ENCODE measurements at places on chromosomes 11 and 22. TPM values are rescaled to one million over a fixed set of nuclear protein-coding genes. Genes with fewer than 3 reads are reported as not detected.

The GNB1L gene
- total RNA-seq, result 3.0 TPM

The FADS2 gene
- 293 TPM for total RNA-seq

The SLC22A6 gene
- not detected for total RNA-seq

The OR5B21 gene
- not detected for total RNA-seq

The PLAAT3 gene
- total RNA-seq, result 52.2 TPM

The MAP4K2 gene
- 4.7 TPM for total RNA-seq

The FAM111B gene
- total RNA-seq, result 0.12 TPM

The CEP126 gene
- 1.1 TPM for total RNA-seq

Data from smooth muscle cell of the coronary artery (primary cell).